Caki2 (cell line): ENCODE measurements at places on chromosomes 11 and 22. TPM values are rescaled to one million over a fixed set of nuclear protein-coding genes. Genes with fewer than 3 reads are reported as not detected.
A peak's percentile ranks its signal among the peaks of the same experiment; 100 is the strongest.

Gene SLC22A6
- total RNA-seq = not detected in 2 replicates

Gene RCE1
- 25.6 and 25.9 TPM in 2 replicates for total RNA-seq

Gene NRGN
- 1.4 TPM in 1 of 2 replicates, not detected in the other for total RNA-seq

DNA sequence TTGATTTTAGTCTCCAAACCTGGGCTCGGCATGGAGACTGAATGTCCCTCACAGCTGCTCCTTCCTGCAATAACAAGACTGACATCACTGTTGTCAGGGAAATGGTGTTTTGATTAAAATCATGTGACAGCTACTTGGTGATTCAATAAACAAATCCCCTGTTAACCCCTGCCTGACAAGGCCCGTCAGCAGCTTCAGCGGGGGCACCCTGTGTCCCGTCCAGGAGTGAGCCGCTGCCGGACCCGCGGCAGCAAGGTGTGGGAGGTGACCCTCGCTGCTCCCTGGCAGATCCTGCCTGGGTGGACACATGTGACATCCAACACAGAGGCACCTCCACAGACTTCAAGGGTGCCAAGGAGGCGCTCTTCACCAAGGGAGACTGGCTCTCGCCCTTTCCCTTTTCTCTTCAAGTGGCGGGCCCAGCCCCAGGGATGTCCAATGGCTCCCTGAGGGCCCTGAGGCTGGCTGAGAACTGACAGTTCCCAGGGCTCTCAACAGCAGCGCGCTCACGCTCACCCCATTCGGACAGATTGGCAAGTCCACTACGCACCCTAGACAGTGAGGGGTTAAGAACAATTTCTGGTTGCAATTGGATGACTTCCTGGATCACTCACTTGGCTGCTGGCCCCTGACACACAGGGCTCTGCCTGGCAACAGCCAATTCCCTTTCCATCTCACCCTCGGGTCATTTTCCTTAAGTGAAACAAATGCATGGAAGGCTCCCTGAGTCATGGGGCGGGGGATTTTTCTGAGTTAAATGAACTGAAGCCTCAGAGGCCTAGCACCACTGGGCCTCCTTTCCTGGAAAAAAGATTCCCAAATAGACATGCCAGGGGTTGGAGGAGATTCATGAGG, 30.7 kb downstream of the PPP2R1B start:
- DNase-seq = peak; percentile 92
